NCI-H1436 (cell line): ENCODE measurements at places on chromosomes 13 and 19.
A peak's percentile ranks its signal among the peaks of the same experiment; 100 is the strongest.

- DNase-seq: no peak
These were observed 118.8 kb downstream of the MIPEP start for GRCh38 chr13:23770428-23770827.

DNA sequence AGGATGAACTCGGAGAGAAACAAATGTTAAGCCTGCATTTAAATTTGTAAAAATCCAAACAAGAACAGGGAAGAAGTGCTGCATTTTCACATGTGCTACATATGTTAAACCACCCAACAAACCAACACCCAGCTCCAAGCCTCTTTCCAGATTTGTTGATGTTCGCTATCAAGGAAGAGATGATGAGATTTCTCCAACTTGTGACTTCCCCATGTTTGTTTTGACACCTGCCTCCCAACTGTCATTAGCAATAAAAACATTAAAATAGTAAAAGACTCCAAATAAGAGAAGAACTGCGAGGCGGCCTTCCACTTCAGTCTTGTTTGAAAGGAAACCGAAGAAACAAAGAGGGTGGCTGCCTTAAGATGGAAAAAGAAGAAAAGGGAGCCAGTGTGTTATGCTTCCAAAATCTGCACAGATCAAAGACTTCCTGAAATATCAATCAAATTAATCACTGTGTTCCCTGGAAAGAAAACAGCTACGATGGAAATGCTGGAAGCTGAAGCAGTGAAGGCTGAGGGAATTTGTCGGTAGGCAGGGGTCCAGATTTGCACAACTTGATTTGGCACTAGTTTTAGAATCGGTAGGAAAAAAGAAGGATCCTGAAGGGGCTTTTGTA lies 14.0 kb upstream of the GGACT start:
- no peak for DNase-seq

DNA sequence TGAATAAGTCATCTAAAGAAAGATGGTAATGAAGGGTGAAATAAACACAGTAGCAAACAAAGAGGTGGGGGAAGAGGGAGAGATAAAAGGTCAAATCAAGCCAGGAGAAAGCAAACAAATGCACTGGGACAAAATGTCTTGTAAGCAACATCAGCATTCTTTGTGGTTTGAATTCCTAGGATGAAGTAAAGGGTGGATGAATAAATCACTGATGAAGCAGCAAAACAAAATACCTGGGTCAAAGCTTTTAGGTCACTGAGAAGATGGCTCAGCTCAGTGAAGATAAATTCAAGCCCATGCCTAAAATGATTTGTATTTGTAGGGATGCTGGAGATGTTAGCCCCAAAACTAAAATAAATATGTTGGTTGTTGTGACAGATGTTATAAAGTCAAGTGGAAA lies 86.5 kb upstream of the FBXL3 start:
- DNase-seq: no peak

DNA sequence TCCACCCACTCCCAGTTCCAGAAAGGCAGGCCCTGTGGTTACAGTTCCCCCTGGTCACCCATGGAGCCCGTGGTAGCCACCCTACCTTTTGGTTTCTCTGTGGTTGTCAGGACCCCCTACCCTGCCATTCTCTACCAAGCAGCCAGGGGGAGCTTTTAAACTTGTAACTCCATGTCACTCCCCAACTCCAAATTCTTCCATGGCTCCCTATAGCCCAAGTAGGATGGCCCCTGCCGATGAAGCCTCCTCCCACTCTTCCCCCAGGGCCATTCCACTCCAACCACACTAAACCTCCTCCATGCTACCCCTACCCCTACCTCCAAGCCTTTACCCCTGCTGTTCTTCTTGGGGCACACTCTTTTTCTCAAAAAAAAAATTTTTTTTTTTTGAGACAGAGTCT lies 2.2 kb downstream of the S1PR2 start:
- peak; percentile 46 for DNase-seq

GRCh38 chr19:4516939-4517300 lies 1.4 kb downstream of the PLIN4 start:
- no peak for DNase-seq

- no peak for DNase-seq
These were observed 34.0 kb downstream of the KCTD4 start for GRCh38 chr13:45166858-45167257.

GRCh38 chr19:45752639-45753038 lies 16.4 kb downstream of the SIX5 start:
- no peak for DNase-seq

- no peak for DNase-seq
These were observed 19.6 kb upstream of the SACS start for GRCh38 chr13:23453132-23453531.

GRCh38 chr19:51097166-51097738 lies 11.0 kb downstream of the CTU1 start:
- DNase-seq: peak; percentile 66

- no peak for DNase-seq
These were observed 21.4 kb upstream of the IPO5 start for GRCh38 chr13:97932036-97932435.

- peak; percentile 62 for DNase-seq
These were observed 25.7 kb downstream of the SLC8A2 start for GRCh38 chr19:47445937-47446402.

- no peak for DNase-seq
These were observed 28.9 kb downstream of the SMIM24 start for GRCh38 chr19:3451451-3451866.

- no peak for DNase-seq
These were observed 737.4 kb downstream of the UQCRFS1 start for GRCh38 chr19:28475525-28475924.

DNA sequence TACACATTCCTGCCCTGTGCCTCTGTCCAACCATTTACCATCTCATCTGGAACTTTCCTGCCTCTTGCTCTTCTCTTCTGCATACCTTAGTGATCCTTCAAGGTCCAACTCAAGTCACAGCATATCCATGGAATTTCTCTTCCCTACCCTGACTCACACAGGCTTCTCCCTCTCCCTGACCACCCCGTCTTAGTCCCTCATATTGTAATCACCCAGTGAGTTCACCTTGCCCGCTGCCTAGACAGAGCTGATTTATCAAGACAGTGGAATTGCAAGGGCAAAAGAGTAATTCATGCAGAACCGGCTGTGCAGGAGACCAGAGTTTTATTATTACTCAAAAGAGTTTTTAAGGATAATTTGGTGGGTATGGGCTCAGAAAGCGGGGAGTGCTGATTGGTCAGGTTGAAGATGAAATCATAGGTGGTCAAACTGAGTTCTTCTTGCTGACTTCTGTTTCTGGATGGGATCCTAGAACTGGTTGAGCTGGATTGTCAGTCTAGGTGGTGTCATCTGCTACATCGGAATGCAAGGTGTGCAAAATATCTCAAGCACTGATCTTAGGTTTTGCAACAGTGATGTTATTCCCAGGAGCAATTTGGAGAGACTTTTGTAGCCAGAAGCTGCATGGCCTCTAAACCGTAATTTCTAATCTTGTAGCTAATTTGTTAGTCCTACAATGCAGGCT lies 67.2 kb downstream of the HSPH1 start:
- DNase-seq: no peak

- DNase-seq: no peak
These were observed 2.8 kb downstream of the ERFL start for GRCh38 chr19:41925208-41926003.

DNA sequence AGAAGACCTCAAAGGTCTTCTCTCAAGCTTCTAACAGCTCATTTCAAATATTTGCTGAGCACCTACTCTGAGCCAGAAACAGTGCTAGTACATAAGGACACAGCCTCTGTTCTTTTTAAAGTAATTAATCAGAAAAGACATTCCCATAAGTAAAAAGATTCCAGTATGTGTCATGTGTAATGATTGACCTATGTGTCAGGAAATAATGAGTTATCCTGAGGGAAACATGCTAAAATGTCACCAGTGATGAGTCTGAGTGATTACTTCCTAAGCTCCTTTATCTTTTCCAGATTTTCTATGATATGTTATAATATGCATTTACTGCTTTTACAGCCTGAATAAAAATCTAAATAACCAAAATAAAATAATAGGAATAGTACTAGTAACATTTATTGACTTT lies 107.6 kb downstream of the SLC25A15 start:
- no peak for DNase-seq

DNA sequence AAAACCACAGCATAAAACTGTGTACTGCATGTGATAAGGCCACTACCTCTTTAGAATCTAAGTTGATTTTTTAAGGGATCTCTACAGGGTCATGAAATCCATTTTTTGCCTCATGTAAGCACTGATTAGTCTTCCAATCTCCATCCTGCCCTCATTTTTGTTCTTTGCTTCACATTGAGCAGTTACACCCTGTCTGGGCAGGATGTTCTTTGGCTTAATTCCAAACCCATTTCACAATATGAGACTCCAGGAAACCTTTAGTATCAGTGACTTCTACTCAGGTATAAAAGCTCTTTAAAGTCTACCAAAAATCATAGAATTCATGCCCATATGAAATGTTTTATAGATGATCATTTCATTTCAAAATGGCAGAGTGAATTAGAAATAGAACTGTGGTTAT lies 592.6 kb downstream of the TBC1D4 start:
- DNase-seq: no peak

- no peak for DNase-seq
These were observed 2385.0 kb downstream of the PCDH9 start for GRCh38 chr13:64845110-64845509.

- no peak for DNase-seq
These were observed 77.3 kb downstream of the ZIC5 start for GRCh38 chr13:99894105-99894839.

GRCh38 chr19:861756-862580 lies 2.5 kb downstream of the CFD start:
- peak; percentile 68 for DNase-seq

GRCh38 chr19:54918499-54918898 lies 12.6 kb downstream of the NCR1 start:
- no peak for DNase-seq

GRCh38 chr19:39156326-39157230 lies 31.0 kb downstream of the PAK4 start:
- DNase-seq: no peak

DNA sequence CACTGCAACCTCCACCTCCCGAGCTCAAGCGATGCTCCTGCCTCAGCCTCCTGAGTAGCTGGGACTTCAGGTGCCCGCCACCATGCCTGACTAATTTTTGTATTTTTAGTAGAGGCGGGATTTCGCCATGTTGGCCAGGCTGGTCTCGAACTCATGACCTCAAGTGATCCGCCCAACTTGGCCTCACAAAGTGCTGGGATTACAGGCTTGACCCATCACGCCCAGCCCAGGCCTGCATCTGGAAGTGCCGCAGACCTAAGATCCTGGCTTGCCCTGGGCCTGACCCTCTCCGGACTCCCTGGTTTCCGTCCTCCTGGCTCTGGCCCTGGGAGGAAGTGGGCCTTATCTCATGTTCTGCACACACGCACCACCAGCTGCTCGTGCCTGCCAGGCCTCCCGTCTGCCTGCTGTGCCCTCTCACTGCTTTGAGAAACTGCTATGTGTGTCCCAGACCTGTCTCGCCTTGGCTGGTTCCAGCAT lies 4.7 kb upstream of the PTGIR start:
- DNase-seq: no peak
